CD8-positive, alpha-beta memory T cell (primary cell): ENCODE measurements at places on chromosomes 2 and 18. TPM values are rescaled to one million over a fixed set of nuclear protein-coding genes. Genes with fewer than 3 reads are reported as not detected.

The TEKT4 gene
- polyA plus RNA-seq: not detected

The CCL20 gene
- 0.63 TPM for polyA plus RNA-seq

The ST8SIA3 gene
- not detected for polyA plus RNA-seq

- H3K4me1 ChIP-seq: no peaks in the 10 kb centered on the region
- no peak for DNase-seq
- H3K27ac ChIP-seq: no peak overlapping the region
- no peaks in the 10 kb centered on the region for H3K27me3 ChIP-seq
- no peaks in the 10 kb centered on the region for H3K36me3 ChIP-seq
Measured at GRCh38 chr2:83462881-83463280, 996.2 kb downstream of the SUCLG1 start.

- H3K36me3 ChIP-seq: no peaks in the 10 kb centered on the region
- no peak for DNase-seq
- no peak overlapping the region for H3K27ac ChIP-seq
- H3K4me3 ChIP-seq: no peak overlapping the region
- H3K27me3 ChIP-seq: no peaks in the 10 kb centered on the region
Measured at GRCh38 chr2:125274718-125275117, 1249.6 kb downstream of the CNTNAP5 start.

GRCh38 chr2:240796543-240797499 is 23.2 kb downstream of the KIF1A start:
- H3K4me1 ChIP-seq: no peaks in the 10 kb centered on the region
- H3K27me3 ChIP-seq: peaks cover 5% of the 10 kb centered on the region
- no peak overlapping the region for H3K4me3 ChIP-seq
- no peaks in the 10 kb centered on the region for H3K36me3 ChIP-seq
- H3K27ac ChIP-seq: no peak overlapping the region

- no peak overlapping the region for H3K4me3 ChIP-seq
- no peaks in the 10 kb centered on the region for H3K4me1 ChIP-seq
- no peak for DNase-seq
- no peaks in the 10 kb centered on the region for H3K27me3 ChIP-seq
Measured at GRCh38 chr2:186309901-186310300, 176.2 kb upstream of the ZC3H15 start.

DNA sequence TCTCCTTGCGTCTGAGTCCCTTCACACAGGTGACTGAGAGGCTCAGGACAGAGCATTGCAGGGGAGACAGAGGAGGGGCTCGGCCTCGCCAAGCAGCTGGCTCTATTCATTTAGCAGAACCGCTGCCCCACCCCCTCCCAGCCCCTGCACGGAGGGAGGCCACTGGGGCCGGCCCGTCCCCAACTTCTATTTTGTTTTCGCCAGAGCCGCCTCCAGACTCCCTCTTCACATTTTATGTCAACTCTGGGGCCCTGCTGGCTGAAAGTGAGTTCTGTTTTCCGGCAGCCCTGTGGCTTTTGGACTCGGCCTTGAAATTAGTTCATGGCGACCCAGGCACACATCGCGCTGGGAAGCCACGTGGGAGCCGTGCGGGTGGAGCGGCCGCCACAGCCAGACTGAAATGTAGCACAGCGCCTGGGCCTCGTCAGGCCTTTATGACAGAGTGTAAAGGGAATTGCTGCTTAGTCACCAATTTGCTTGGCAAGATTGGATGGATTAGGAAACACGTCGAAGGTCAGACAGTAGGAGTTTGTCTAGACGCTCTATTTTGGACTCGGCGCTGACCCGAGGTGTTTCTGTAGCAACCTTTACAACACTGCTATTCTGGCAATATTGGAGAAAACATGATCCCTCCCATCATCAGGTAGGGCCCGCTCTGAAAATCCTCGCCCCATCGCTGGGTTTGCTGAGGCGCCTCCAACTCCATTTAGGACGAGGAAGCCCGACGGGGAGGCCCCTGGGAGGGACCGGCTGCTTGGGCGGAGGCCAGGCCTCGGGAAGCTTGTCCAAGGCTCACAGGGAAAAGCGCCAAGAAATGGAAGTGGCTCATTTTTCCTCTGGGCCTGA is 90.7 kb upstream of the CTDP1 start:
- no peaks in the 10 kb centered on the region for H3K27me3 ChIP-seq
- H3K27ac ChIP-seq: no peak overlapping the region
- H3K4me1 ChIP-seq: no peaks in the 10 kb centered on the region
- no peak overlapping the region for H3K4me3 ChIP-seq
- no peak for DNase-seq

GRCh38 chr2:20572221-20572620 is 78.7 kb downstream of the HS1BP3 start:
- H3K27me3 ChIP-seq: no peaks in the 10 kb centered on the region
- no peaks in the 10 kb centered on the region for H3K36me3 ChIP-seq
- H3K4me3 ChIP-seq: no peak overlapping the region
- no peak overlapping the region for H3K27ac ChIP-seq

GRCh38 chr18:24731158-24731557 is 270.7 kb downstream of the HRH4 start:
- H3K27me3 ChIP-seq: no peaks in the 10 kb centered on the region
- no peaks in the 10 kb centered on the region for H3K36me3 ChIP-seq
- no peak overlapping the region for H3K27ac ChIP-seq
- H3K4me1 ChIP-seq: no peaks in the 10 kb centered on the region
- H3K4me3 ChIP-seq: no peak overlapping the region
- DNase-seq: no peak

DNA sequence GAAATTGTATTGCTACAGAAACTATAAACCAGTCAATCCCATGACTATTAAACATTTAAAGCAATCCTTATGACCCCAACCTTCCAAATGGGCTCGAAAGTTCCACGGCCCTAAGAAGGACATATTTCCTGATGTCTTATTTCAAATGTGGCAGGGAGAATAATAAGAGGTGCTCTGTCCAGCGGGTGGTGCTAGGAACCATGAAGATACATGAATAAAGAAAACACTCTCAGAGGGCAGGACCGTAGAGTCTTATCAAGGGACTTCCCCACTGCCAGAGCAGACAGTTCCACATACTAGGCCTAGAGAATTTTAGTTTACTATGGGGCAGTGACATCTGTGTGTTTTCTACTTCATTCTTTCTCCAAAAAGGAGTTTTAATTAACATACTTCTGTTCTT is 187.1 kb upstream of the PIK3C3 start:
- no peaks in the 10 kb centered on the region for H3K36me3 ChIP-seq
- H3K27me3 ChIP-seq: no peaks in the 10 kb centered on the region
- DNase-seq: no peak
- no peak overlapping the region for H3K27ac ChIP-seq
- no peaks in the 10 kb centered on the region for H3K4me1 ChIP-seq

DNA sequence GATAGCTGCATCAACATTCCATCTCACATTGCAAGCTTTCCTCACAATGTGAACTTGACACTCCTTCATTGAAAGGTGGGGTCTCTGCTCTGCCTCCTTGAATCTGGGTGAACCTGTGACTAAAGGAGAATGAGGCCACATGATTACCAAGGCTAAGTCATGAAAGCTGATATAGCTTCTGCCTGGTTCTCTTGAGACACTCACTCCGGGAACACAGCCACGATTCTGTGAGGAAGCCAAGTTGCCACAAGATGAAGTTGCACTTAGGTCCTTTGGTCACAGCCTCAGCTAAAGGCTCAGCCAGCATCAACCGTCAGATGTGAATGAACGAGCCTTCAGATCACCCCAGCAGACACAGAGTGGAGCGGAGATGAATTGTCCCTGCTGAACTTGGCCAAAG is 94.7 kb upstream of the FAM136A start:
- no peaks in the 10 kb centered on the region for H3K36me3 ChIP-seq
- DNase-seq: no peak
- H3K27me3 ChIP-seq: no peaks in the 10 kb centered on the region
- no peak overlapping the region for H3K4me3 ChIP-seq
- H3K27ac ChIP-seq: no peak overlapping the region

- no peak overlapping the region for H3K4me3 ChIP-seq
- H3K36me3 ChIP-seq: no peaks in the 10 kb centered on the region
- no peak for DNase-seq
- no peak overlapping the region for H3K27ac ChIP-seq
- no peaks in the 10 kb centered on the region for H3K4me1 ChIP-seq
Measured at GRCh38 chr18:68387246-68387645, 327.7 kb downstream of the TMX3 start.

DNA sequence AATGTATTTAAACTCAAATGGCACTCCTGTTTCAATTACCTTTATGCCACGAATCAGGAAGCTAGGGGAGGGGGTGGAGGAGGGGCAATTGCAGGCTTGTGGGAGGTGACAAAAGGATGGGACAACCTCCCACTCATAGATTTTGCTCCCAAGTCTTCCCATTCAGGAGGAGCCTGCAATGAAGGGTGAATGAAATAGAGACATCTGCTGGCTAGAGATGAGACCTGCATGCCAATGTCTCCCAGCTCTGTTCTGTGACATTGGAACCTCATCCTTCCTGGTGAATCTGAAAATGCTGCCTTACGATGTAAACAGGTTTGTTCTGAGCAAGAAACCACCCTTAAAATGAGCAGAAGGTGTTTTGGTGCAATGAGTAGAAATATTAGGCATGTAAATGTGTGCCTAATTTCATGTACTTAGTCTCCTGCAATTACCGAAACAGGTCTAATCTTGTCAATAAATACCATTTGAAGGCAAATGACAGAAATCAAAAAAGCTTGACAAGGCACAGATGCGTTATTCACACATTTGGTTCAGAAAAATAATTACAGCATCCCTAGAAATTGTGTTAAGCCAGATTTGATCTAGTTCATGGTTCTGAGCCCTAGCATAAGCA is 2.7 kb upstream of the PID1 start:
- H3K27ac ChIP-seq: no peak overlapping the region
